ENCODE measurements at places on chromosomes 4 and X.

DNA sequence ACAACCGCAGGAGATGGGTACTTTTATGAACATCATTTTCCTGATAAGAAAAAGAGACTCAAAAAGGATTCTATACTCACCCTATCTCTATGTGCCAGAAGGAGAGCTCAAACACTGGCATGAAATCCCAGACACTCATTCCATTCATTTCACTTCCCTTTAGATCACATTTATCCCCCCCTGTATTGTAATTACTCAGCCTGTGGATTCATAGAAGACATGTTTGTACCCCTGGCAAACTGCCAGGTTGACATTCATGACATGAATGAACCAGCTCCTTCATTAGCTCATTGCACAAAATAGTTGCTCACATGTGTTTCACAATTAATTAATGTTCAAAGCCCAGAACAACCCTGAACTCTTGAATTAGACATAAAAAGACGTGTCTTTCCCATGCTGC is 4.9 kb downstream of the SMR3A start:
- no peak for DNase-seq

DNA sequence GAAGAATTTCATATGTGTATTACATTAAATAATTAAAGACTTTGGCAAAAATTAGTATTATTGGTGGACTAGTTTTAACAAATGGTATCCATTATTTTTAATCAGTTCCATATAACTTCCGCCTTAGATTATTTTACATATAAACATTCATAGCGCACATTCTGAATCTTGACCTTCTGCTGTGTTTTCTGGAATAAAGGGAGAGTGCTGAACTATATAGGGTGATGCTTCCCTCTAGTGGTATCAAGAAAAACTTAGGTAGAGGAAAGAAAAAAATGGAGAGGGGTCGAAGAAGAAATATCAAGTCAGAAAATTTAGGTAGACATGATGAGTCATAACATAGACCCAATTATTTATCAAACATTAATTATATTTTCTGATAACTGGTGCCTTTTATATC is 155.6 kb upstream of the PACRGL start:
- DNase-seq = peak; percentile 36

DNA sequence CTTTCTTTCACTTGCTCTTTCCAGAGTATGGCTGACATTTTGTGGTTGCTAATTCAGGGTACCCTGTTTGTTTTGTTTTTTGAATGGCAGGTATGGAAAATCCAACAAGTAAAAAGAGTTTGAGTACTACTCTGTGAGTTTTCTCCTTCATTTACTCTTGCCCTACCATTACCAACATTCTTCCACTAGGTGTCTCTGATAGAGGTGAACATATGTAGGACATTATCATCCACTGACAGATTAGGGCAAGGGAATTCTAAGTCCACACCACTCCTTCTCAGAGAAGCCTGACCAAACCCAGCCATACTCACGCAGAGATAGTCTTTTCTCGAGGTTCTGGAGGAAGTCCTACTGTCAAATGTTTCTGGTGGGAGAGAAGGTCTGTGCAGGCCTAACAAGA is 36.7 kb upstream of the HDAC8 start:
- no peak for DNase-seq

GRCh38 chr4:175422331-175422730 is 389.7 kb downstream of the GPM6A start:
- DNase-seq = no peak

GRCh38 chrX:94961730-94962129 is 1287.7 kb downstream of the FAM133A start:
- DNase-seq = no peak

- DNase-seq = no peak
Measured at GRCh38 chrX:31036895-31037294, 34.9 kb downstream of the FTHL17 start.

DNA sequence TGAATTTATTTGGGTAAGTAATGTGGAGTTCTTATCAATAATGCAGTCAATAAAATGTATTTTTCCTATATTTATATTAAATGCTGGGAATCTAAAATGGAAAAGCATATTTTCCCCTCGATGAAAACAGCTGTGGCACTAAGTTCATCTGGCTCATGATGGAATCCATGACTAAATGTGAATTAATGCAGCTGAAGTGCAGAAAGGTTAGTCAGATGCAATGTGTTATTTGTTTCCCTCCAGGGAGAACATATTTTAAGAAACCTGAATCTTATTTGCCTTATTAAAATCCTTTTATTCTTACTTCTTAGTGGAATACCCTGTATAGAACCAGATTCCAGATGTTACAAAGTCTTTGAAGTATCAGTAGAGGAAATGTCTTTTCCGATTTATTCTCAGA is 247.9 kb downstream of the ARHGAP24 start:
- DNase-seq = no peak

GRCh38 chr4:183875251-183875825 is 29.8 kb upstream of the STOX2 start:
- no peak for DNase-seq

- DNase-seq = no peak
Measured at GRCh38 chr4:181507938-181508337, 735.3 kb upstream of the TENM3 start.

- DNase-seq = no peak
Measured at GRCh38 chr4:25585901-25586523, 69.6 kb upstream of the SLC34A2 start.

GRCh38 chr4:183507925-183508696 is 3.3 kb downstream of the ING2 start:
- no peak for DNase-seq

- no peak for DNase-seq
Measured at GRCh38 chr4:1489639-1489995, 83.4 kb upstream of the NKX1-1 start.

DNA sequence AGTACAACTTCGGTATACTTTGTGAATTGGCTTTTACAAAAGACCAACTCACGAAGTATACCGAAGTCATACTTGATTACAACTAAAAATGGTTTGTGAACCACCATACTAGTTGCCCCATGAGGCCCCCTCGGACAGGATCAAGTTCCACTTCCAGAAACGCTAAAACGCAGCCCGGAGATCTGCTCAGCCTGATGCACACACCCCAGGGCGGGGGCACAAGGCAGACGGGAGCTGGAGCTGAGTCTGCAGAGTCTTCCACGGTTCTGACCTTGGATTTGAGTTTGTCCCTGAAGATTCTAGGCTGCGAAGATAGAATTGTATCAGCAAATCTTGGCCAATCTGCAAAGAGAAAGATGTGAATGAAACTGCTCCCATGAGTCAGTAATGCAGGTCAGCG is 118.1 kb downstream of the SORCS2 start:
- no peak for DNase-seq

GRCh38 chrX:109872021-109872732 is 130.7 kb upstream of the TMEM164 start:
- no peak for DNase-seq

- DNase-seq = no peak
Measured at GRCh38 chr4:55348466-55348865, 2.4 kb downstream of the SRD5A3 start.

DNA sequence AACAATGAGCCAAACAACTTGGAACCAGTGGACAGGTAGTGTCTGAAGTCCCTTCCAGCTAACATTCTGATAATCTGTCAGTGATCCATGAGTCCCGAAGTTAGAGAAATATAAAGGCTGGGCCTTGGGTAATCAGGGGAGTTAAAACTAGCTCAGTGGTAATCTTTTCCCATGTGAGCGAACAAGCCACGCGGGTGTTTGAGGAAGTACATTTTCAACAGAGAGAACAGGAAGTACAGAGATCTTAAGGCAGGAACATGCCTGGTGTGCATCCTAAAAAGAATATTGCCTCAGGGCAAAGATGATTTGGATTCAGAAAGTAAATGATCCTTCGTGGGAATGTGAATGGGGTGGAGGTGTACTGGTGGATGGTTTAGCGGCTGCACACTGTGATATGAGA is 42.9 kb downstream of the FNIP2 start:
- no peak for DNase-seq

DNA sequence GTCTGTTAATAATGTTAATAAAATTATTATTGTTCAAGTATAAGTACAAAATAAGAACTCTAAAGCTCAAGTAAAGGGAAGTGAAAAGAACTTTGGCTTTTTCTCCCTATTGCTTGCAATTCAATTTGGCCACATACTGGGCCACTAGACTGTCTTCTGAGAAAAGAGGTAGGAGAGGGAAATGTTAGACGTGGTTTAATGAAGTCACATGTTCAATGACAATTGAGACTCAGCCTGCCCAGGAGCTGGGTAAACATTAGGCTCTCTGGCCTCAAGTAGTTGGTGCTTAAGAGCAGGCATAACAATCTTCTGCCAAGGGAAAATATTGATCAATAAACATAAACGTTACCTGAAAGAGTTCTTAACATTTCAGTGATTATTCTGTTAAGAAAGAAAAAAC is 15.1 kb upstream of the PRSS12 start:
- no peak for DNase-seq

DNA sequence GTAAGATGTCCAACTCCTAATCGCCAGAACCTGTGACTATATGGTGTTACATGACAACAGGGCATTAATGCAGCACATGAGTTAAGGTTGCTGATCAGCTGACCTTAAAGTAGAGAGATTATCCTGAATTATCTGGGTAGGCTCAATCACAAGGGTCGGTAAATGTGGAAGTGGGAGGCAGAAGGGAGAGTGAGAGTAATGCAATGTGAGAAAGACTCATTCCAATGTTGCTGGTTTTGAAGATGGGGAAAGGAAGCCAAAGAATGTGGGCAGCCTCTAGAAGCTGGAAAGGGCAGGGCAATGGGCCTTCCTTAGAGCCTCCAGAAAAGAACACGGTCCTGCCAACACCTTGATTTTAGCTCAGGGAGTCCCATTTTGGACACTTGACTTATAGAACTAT is 67.4 kb downstream of the STX18 start:
- DNase-seq = no peak

DNA sequence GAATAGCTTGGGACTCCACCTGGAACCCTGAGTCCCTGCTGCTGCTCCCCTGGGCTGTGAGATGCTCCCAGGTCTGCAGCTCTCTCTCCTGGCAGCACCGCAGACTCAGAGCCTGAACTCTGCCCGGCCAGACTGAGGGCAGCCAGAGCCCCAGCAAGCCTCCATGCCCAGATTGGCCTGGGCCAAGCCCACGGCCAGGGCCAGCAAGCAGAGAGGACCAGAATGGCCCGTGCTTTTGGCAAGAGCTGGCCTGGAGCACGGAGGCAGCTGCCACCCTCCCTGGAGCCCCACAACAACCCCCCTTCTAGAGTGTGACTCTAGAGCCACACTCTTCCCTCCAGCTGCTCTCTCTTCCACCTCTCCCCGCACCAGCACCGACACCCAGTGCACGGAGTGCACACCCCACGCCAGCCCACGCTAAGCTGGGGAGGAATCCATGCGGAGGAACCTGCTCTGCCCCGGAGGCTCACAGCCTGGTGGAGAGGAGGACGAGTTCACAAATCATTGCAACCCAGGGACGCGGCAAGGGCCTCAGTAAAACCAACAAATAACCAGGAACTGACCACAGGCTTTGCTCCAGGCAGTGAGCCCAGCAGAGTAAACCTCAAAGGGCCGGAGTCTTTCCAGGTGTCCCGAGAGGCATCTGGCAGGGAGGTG is 110.3 kb downstream of the HMX1 start:
- DNase-seq = no peak

GRCh38 chr4:132479543-132479942 is 669.6 kb upstream of the PCDH10 start:
- DNase-seq = no peak

DNA sequence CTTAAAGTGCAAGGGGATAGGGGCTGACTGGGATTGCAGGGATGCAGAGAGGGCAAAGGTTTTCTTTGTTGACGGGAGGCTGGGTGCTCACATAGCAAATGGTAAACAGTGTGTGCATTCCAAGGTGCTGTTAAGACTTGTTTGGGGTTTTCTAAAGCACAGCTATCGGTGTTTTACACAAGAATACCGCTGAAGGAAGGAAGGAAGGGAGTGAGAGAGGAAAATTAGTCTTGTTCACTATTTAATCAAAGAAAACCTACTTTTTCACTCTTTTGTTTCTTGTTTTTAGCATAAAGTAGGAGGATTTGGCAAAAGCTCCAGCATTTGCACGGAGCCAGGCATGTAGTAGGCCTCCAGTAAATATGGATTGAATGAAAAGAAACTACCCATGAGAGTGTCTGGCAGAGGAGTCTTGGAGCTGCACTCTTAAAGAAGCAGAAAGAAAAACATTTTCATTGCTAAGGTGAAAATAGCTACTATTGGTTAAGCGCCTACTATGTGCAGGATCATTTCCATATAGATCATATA is 99.7 kb downstream of the FIP1L1 start:
- no peak for DNase-seq

- DNase-seq = no peak
Measured at GRCh38 chr4:150794706-150795105, 212.8 kb downstream of the MAB21L2 start.

- no peak for DNase-seq
Measured at GRCh38 chr4:1093391-1094335, 19.7 kb downstream of the RNF212 start.

- no peak for DNase-seq
Measured at GRCh38 chrX:39398963-39399261, 597.7 kb downstream of the MID1IP1 start.

DNA sequence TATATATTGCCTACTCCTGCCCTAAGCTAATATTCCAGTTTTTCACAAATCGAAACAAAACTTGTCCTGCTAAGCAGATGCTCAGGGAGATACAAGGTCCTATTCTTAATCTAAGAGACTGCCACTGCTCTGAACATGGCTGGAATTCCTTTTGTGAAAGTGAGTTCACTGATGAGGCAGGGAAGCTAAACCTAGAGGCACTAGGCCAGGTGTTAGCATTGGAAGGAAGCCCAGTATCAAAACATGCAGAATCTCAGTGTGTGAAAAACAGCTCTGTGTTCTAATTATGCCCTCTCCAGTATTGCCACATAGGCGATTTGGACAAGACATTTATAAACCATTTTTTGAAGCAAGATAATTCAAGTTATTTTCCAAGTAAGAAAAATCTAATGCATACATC is 47.6 kb downstream of the ABCG2 start:
- no peak for DNase-seq

GRCh38 chr4:34644579-34645115 is 1599.7 kb downstream of the ARAP2 start:
- DNase-seq = no peak

DNA sequence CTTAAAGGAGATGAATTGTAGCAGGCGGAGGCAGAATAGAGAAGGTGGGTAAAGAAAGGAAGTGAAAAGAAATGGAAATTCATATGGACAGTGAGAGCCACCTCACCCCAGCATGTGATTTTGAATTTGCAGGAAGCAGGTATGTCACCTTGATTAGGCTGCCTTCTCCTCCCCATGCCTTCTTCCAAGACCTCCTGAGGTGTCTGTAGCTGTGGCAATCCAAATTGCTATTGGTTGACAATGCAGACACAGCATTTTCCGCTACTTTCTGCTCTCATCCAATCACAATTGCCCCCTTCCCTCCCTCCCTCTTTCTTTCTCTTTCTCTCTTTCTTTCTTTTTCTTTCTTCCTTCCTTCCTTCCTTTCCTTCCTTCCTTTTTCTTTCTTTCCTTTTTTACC is 38.5 kb downstream of the RAB33B start:
- DNase-seq = no peak

Measured in amniotic stem cell (primary cell).